ENCODE measurements at places on chromosomes 1 and 21.

DNA sequence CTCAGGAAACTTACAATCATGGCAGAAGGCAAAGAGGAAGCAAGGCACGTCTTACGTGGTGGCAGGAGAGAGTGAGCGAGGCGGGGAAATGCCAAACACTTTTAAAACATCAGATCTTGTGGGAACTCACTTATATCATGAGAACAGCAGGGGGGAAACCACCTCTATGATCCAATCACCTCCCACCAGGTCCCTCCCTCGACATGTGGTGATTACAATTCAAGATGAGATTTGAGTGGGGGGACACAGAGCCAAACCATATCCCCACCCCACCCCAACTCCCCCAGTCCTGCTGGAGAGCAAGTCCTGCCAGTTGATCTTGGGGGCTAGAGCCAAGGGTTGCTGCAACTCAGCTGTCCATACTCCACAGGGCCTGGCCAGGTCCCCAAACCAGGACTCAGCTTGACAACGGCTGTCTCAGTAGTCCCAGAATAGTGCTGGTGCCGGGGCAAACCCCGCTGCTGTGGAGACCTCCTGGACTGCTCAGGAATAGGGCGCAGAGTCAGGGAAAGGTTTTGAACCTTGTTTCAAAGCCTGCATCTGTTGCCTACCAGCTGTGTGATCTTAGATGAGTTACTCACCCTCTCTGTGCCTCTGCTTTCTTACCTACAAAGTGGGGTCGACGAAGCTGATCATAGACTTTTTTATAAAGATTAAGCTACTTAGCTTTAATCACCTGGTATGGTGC lies 79.5 kb downstream of the STUM start:
- DNase-seq = no peak

GRCh38 chr1:39411526-39412478 lies 79.6 kb upstream of the BMP8A start:
- DNase-seq = no peak

DNA sequence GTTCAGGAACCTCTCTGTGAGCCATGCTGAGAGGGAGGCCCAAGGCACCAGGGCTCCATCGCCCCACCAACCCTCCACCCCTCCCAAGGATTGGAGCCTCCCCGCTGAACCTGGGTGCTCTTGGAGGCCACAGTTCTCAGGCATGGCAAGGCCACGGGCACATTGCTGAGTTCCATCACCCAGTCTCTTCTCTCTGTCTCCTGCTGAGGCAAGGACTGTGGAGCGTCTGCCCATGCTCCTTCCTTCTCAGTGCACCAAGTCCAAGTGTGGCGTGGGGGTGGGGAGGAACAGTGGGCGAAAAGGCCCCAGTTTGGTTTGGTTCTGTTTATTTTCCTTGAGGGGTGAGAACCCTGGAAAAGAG lies 2.8 kb upstream of the KNCN start:
- DNase-seq = no peak

DNA sequence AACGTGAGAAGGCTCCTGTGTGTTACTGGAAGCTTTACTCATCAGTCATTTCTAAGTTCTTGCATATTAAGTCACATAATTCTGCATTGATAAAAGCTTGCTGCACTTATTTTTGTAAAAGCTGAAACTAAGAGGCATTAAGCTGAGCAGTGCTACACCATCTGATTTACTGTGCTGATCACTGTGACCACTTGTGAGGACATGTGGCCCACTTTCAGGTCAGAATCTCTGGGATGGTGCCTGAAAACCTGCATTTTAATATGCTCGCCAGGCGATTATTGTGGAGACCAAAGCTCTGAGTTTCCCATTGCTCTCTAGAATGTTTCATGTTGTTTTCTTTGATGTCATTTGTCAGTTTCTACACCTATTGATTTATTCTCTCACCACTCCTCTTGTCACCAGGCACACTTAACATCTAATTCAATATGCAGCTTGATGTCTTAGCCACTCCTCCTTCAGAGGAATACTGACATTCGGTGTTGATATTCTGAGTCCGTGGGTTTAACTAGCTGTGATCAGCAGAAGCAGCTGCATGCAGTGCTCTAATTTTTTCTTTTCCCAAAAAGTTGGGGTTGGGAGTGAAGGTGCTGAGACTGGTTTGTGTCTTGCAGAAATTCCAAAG lies 85.3 kb downstream of the RAVER2 start:
- no peak for DNase-seq

- no peak for DNase-seq
Measured at GRCh38 chr1:70992521-70992920, 55.1 kb downstream of the PTGER3 start.

DNA sequence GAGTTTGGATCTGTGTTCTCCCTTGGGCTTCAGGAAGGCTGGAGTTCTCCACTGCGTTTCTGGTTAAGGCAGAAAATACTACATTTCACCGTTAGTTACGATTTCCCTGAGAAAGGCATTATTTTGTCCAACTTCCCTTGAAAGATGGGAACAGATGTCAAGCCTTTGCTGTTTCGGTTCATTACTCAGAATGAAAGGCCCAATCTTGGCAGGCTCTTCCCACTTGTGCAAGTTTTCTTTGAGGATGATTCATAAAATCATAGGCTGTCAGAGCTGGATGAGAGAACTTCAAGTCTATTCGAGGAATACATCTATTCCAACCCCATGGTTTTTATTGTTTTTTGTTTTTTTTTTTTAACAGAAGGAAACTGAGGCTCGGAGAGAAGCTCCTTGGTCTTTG lies 205.2 kb downstream of the GRIK3 start:
- DNase-seq = no peak

- DNase-seq = no peak
Measured at GRCh38 chr1:61054601-61054993, 27.8 kb upstream of the NFIA start.

DNA sequence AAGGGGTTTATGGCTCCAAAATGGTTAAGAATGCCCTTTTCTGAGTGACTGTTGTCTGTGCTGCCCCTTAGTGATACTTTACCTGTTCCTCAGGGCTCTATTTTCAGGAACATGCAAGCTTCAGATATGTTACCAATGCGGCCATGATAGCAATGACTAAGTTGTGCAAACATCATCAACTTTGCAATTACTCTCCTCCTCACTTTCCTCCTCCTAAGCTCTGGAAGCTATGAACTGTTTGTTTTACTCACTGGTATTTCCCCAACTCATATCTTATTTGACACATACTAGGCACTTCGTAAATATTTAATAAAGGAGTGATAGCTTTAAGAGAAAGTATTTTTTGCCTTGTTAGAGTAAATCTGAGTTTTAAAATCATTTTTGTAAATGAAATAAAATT lies 53.8 kb downstream of the RWDD3 start:
- no peak for DNase-seq

- DNase-seq = peak; percentile 89
Measured at GRCh38 chr1:51642739-51643142, 25.8 kb downstream of the OSBPL9 start.

GRCh38 chr21:45788198-45788597 lies 144.7 kb downstream of the PCBP3 start:
- DNase-seq = no peak

DNA sequence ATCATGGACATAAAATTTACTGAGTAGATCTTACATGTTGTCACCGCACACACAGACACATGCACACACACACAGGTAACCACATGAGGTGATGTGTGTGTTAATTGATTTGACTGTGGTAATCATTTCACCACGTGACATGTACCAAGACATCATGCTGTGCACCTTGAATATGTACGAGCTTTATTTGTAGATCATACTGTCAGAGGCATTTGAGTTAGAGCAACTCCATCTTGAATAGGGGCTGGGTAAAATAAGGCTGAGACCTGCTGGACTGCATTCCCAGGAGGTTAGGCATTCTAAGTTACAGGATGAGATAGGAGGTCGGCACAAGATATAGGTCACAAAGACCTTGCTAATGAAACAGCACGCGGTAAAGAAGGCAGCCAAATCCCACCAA lies 31.7 kb upstream of the TRIM17 start:
- DNase-seq = no peak

DNA sequence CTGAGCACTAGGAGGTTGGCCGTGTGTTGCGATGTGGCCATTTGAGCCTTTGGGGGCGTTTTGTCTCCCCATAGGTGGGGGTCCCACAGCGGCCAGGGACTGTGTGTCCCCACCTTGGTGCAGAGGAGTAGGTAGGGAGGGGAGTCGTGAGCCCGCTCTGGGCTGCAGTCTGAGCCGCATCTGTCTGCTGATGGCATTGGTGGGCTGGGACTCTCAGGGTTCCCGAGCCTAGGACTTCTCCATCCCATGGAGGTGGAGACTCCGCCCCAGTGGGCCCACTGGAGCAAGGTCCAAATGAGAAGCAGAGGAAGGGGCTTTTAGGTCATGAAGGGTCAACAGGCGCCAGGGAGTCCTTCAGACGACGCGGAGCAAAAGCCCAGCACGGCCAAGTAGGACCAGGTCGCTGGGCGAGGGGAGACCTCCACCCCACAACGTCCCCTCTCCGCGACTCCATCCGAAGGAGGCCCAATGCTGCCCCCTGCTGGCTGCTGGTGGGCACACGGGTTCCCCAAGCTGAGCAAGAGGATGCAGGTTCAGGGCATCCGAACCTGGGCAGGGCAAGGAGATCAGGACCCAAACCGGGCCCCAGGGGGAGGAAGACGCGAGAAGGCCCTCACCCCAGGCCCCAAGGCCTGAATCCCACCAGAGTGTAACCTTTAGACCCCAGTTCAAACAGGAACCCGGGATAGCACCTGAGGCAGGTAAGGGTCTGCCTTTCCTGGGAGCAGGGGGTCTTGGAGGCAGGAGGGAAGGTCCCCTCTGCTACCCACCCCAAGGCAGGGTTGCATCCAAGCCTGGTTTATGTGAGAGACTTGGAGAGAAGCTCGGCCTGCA lies 14.9 kb downstream of the TTC34 start:
- no peak for DNase-seq

DNA sequence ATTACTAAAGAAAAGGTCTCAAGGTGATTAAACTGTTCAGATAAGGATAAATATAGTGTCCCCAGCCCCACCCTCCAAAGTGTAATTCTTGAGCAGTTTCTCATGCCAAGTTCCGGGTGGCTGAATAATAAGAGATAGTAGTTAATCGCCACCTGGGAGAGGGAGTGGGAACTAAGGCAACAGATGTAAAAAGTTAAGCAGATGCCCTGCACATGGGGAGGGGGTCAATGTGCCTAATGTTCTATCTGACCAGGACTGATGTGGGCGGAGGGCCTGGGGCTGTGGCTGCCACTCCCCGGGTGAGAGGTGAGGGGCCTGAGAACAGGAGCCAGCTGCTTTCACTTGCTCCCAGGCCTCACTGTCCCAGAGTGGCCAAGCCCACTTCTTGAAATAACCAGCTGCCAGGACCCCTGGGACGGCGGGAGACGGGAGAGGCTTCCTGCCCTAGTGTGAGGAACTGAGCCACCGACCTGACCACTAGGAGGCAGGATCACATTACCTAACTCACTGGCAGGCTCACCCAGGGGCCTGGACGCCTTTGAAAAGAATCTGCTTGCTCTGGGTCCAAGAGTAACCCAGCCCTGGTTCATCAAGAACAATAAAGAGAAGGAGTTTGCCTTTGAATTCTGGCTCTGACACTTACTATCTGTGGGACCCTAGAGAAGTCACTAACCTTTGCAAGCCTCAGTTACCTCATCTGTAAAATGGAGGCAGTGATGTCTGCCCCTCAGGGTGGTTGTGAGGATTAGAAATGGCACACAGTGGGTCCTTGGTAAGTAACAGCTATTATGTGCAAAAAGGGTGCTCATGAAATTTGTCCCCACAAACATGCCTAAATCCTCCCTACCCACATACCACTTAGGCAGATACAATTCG lies 179.2 kb downstream of the ATG4C start:
- peak; percentile 54 for DNase-seq

DNA sequence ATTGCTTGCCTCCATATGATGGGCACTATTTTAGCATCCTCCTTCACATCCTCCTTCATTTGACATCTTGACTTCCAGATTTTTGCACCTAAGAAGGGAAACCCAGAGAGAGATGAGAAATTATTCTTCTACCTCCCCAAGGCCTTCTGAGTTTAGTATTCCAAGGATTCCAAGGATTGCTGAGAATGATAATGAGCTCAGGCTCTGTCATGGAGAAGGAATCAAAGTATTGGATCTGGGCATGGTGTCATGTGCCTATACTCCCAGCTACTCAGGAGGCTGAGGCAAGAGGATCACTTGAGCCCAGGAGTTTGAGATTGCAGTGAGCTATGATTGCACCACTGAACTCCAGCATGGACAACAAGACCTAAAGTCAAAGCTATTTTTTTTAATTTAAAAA lies 26.6 kb upstream of the ZNF281 start:
- DNase-seq = no peak

DNA sequence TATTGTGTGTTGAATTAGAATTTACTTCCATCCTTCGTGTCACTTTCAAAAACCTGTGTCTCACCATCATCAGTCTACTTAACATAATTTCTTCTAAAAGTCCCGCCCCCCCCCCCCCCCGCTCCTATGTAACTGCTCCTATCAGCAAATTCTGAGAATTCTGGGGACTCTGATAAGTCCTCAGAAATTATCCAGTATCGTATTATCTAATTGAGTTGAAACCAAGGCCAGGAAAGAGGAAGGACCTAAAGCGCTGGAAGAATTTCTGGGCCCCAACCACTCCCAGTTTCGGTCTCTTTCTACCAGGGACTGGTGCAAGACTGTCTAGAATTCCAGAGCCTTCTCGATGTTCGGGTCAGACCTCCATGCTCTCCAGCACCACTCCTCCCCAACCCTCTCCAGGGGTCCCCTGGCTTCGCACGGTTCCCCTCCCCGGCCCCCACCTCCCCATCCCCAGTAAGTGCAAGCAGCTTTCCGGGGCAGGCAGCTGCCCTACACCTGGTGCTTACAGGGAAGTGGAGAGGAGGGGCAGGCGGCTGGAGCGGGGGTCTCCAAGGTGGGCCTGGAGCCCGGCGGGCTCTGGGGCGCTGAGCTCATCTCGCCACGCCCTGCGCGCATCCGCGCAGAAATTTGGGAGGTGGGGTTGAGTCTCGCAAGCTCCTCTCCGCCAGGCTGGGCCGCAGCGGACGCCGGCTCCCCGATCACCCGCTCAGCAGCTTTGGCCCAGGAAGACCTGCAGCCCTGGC lies 16.0 kb upstream of the ZNF496 start:
- no peak for DNase-seq

DNA sequence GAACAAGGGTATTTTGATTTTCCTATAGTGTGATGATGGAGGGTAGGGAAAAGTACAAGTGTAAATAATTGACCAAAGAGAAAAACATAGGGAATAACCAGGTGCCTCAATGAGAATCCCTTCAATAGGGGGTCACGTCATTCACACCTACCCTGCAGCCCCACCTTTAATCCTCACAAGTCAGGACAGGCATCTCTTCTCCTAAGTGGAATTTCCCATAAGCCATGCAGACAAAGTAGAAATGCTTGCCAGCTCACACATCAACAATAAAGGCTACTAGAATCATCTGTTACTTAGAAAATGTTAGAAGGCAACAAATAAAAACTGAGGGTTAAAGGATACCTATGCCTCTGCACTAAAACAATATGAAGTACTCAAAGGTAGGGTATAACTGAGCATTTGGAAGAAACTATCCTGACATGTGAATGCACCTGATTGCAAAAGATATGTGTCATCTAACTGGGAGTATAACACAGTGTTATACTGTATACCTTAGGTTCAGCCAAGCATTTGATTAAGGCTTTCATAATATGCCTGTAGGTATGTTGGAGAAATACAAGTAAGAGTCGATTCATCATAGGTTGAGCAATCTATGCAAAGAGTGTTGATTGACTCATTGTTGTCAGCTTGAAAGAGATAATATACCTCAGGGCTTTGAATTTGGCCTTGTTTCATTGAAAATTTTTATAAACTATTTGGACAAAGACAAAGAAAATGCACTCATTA lies 32.4 kb upstream of the ATP1A1 start:
- DNase-seq = no peak

Measured in brain microvascular endothelial cell (primary cell).